Umbilical cord (tissue), 2 donors: ENCODE measurements at places on chromosomes 4 and X. TPM values are rescaled to one million over a fixed set of nuclear protein-coding genes. Genes with fewer than 3 reads are reported as not detected.

The NFKB1 gene
- 13.0 TPM for total RNA-seq

The ZXDB gene
- 14.0 TPM for total RNA-seq

The HTRA3 gene
- total RNA-seq = 17.8 TPM

The MAPK10 gene
- total RNA-seq = 135 TPM

The DDX60 gene
- total RNA-seq = 22.9 TPM

The ADH1B gene
- total RNA-seq = 14.4 TPM

The SERTM2 gene
- 1.7 TPM for total RNA-seq

The SULT1B1 gene
- total RNA-seq = 7.9 TPM

The SERPINA7 gene
- 0.24 TPM for total RNA-seq

The CTAG1B gene
- total RNA-seq = not detected

The DRD5 gene
- total RNA-seq = 0.96 TPM

The CXCL11 gene
- total RNA-seq = 0.96 TPM

The ETDA gene
- total RNA-seq = not detected

The SRPX gene
- total RNA-seq = 74.9 TPM

The YTHDC1 gene
- 41.2 TPM for total RNA-seq

The RS1 gene
- total RNA-seq = 0.24 TPM

The CT55 gene
- 6.5 TPM for total RNA-seq

The ARX gene
- total RNA-seq = not detected

The TLR3 gene
- total RNA-seq = 5.1 TPM

The IL21 gene
- 3.6 TPM for total RNA-seq

The UTP14A gene
- 9.6 TPM for total RNA-seq

The PCSK1N gene
- total RNA-seq = not detected

The FLNA gene
- total RNA-seq = 4,615 TPM

The IRAK1 gene
- 43.1 TPM for total RNA-seq

The SSX1 gene
- total RNA-seq = not detected

The ABLIM2 gene
- 0.96 TPM for total RNA-seq
